ENCODE measurements at places on chromosomes 3 and 15.

DNA sequence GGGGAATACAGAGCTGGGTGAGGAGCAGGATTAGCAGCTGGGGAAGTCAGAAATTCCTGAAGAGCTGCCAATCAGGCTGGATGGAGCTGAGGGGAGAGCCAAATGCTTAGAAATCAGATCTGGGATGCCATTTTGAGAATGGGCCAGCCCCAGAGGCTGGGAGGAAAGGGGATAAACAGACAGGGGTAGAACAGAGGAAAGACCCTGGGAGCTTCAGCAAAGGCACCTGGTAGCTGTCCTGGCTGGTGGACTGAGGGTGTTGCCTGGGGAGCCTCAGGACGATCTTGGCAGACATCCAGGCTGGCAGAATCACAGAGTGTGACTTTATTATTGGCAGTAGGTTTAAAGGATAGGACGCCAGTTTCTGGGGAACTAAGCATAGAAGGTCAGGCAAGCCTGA, 97.8 kb downstream of the SQOR start:
- peak; percentile 4 for DNase-seq

DNA sequence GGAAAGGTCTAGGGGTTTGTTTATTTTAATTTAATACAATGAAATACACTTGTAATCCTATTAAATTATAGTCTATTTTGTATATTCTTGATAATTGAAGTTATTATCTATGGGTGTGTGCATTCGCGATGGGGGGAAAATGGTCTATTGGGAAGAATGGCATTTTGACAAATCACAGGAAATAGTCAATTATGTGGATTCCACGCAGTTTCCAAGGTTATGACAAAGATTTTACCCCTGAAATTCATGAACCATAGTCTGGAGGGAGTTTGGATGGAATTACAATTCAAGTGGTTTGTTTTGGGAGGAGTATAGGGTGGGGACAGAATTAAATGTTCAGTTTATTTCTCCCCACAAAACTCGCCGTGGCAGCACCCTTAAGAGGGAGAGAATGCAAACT, 66.5 kb downstream of the RBMS3 start:
- no peak for DNase-seq

- DNase-seq, result no peak
These were observed 13.8 kb downstream of the RPL39L start for GRCh38 chr3:187125319-187126031.

DNA sequence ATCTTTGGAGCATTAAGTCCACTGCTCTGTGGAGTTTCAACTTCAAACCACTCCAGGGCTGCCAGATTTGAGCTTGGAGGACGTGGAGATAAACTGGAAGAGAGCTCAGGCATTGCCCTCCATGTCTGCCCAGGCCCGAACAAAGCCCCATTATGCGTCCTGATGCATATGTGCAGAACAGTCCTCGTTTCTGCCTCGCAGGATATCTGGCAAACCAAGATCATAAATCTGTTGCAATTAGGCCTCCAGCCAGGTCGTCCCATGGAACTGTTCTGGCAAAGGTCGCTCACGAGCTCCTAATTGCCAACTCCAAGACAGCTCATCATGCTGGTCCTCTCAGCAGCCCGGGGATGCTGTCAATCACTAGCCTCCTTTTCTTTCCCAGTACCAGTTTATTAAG, 91.2 kb downstream of the SEMA5B start:
- no peak for DNase-seq

DNA sequence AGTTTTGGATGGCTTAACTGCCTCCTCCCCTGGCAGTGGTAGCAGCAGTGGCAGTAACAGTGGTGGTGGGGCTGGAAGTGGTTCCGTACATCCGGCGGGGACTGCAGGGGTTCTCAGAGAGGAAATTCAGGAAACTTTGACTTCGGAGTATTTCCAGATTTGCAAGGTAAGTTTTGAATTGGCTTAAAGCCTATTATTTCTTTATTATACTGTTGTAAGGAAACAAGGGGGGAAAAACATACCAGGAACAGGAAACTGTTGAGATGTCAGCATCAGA, 1.5 kb downstream of the STXBP5L start:
- no peak for DNase-seq

DNA sequence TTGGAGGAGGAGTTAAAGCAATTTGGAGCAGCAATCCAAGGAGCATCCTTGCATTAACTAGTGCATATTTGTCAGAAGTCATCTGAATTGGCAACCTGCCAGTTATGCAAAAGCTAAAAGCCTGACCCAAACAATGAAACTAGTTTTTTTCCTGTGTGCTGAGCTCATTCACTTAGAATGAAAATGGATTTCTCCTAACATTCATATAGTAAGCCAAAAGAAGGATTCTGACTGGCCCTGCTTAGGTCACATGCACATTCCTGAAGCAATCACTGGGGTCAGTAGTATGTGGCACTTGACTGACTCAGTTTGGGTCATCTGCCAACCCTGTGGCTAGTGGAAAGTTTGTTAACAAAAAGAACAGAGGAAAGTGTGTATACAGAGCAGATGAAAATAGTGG, 30.5 kb downstream of the OXSM start:
- DNase-seq, result peak; percentile 92

- DNase-seq, result no peak
These were observed 7.2 kb downstream of the CCDC80 start for GRCh38 chr3:112633757-112634156.

GRCh38 chr3:41651718-41652117, 310.2 kb downstream of the ULK4 start:
- no peak for DNase-seq

DNA sequence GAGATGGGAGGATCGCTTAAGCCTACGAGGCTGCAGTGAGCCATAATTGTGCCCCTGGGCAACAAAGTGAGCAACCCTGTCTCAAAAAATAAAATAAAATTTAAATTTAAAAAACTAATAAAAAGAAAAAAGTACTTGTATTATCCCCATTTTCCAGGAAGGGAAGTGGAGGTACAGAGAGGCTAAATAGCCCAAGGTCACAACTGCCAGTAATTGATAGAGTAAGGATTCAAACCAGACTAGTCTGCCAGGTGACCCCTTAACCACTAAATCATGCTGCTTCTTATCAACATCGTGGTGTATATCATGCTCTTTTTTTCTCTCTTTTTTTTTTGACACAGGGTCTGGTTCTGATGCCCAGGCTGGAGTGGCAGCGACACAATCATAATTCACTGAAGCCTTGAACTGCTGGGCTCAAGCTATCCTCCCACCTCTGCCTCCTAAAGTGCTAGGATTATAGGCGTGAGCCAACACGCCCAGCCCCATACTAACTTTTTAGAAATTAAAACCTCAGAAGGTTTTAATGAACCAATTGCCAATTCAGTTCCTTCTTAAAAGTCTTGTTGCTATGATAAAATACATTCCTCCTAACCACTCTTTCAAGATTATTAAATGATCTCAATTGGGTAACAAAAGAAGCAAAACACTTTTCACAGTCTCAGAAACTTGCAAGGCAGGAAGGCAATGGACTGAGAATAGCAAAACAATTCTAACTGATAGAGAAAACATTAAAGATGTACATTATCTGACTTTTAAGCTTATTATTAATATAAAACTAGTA, 30.5 kb downstream of the HERC1 start:
- peak; percentile 20 for DNase-seq

- DNase-seq, result no peak
These were observed 171.0 kb downstream of the EPHA3 start for GRCh38 chr3:89278302-89279025.

- peak; percentile 33 for DNase-seq
These were observed 26.5 kb upstream of the CP start for GRCh38 chr3:149247929-149248691.

GRCh38 chr15:37550360-37551024, 383.9 kb upstream of the TMCO5A start:
- DNase-seq, result no peak

GRCh38 chr15:39362821-39363561, 217.9 kb upstream of the THBS1 start:
- DNase-seq, result peak; percentile 87

- peak; percentile 48 for DNase-seq
These were observed 49.4 kb upstream of the SYNPR start for GRCh38 chr3:63228677-63229076.

DNA sequence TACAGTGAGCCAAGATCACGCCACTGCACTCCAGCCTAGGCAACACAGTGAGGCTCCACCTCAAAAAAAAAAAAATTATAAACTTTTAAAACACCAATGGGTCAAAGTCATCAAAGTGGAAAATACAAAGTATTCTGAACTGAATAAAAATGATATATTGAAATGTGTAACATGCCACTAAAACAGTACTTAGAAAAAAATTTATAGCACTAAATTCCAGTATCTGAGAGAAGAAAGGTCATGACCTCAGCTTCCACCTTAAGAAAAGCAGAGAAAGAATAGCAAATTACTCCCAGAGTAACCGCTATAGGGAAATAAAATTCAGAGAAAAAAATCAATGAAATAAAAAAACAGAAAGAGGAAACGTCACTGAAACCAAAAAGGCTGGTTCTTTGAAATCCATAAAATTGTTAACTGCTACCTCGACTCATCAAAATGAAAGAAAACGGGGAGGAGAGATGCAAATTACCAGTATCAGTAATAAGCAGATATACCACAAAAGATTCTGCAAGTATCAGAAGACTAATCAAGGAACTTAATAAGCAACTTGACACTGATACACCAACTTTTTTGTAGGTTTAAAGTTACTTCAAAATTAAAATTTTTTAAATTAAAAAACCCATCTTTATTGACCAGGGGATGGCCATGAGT, 20.8 kb downstream of the ATP13A3 start:
- DNase-seq, result no peak

GRCh38 chr3:48926425-48927392, 8.1 kb downstream of the ARIH2 start:
- DNase-seq, result peak; percentile 53

DNA sequence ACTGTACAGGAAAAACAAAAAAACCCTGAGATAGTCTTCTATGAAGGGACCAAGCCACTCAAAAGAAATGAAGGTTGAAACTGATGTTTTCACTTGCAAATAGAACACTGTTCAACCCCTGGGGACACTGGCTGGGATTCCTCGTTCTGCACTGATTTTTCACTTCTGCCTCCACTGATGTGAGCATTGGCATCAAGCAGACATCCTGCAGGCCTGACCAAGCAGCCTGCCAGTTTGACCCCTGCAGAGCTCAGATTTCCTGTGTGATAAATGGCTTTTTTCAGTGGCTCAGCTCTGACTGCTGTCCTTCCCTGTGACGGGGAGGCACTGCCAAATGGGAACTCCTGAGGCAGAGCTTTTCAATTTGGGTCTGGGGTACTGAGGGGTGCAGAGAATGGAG, 50.0 kb downstream of the RASGRP1 start:
- no peak for DNase-seq

DNA sequence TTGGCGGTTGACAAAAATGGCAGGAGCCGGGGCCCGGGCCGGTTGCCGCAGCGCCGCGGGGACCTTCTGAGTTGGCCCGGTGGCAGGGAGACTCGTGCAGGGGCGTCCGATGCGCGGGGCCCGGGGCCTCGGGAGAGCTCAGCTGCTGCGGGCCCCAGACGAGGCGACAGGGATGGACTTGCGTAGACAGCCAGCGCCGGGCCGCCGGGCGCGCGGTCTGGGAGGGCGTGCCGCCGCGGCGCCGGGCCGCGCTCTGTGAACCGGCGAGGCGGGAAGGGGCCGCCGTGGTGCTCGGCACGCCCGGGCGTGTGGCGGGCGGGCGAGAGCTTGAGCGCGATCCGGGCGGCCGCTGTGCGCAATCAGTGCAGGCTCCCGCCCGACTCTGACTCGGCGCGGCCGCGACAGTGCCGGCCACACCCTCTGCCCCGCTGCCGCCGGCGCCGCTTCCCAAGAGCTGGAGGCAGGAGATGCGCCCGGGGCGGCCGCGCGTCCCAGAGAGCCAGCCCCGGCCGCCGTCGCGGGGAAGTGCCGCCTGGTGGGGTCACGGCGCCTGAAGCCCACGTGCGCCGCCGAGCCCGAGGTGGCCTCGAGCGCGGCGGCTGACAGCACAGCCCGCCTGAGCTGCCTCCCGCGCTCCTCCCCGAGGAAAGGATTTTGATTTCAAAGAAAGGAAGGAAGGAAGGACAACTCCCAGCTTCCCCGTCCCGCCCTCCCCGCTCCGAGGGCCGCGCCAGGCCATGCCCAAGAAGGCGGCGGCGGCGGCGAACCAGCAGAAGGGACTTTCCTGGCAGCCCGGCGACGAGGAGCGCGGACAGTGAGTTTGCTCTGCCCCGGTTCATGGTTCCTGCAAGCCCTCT, 657 bp downstream of the TLNRD1 start:
- DNase-seq, result peak; percentile 51

DNA sequence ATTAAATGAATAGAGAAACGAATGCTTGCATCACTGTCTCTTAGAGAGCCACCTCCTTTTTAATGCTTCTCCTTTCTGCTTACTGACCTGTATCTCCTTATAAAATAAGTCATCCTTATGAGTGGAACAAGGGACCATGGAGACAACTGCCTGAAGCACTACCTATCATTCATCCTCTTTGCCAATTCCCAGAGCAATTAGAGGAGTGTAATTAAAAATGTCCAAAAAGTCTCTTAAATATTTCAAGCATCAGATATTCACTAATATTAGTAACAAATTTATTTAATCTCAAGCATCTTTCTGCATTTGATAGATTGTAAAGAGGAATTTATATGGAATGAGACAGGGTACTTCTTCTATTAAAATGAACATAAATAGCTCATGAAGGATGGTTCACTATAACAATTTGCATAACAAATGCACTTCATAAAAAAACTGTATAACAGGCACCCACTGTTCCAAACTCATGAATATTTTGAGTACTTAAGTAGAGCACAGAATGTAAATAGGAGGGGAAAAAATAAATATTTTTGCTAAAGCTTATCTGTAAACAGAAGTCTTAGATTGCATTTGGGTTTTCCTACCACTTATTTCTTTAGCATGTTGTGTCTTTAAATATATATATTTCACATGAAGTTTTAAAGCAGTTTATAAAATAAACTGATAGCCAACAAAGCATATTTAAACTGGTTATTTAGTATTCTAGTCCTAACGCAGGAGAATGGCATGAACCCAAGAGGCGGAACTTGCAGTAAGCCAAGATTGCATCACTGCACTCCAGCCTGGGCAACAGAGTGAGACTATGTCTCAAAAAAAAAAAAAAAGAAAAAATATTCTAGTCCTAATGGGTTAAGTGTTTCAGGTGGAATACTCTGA, 269.3 kb downstream of the TBL1XR1 start:
- no peak for DNase-seq

DNA sequence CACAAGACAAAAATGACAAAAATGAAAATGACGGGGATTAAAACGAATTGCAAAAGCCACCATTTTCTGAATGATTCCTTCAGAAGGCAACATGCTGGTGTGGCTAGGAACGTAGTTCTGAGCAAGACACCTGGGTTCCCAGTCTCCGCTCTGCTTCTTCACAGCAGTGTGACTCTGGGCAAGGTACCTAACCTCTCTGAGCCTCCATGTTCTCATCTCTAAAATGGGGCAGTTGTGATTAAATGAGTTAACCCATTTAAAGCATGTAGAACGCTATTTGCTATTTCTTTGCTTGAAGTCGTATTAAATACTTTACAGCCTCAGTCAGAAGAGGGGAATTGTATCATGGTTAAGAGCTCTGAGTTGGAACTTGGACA, 23.6 kb downstream of the BHLHE40 start:
- no peak for DNase-seq

- DNase-seq, result no peak
These were observed 46.3 kb downstream of the POLR2M start for GRCh38 chr15:57752840-57753239.

- no peak for DNase-seq
These were observed 419.5 kb upstream of the PROK2 start for GRCh38 chr3:72204452-72204851.

GRCh38 chr3:149162007-149162406, 32.6 kb downstream of the HPS3 start:
- peak; percentile 20 for DNase-seq

- DNase-seq, result no peak
These were observed 49.1 kb downstream of the ZIC4 start for GRCh38 chr3:147356909-147357900.

All from cardiac fibroblast (primary cell).